ENCODE measurements at places on chromosomes 3 and 15.
A peak's percentile ranks its signal among the peaks of the same experiment; 100 is the strongest.

GRCh38 chr15:67897646-67898339, 57.9 kb upstream of the RNU6-1 start:
- no peak for DNase-seq

DNA sequence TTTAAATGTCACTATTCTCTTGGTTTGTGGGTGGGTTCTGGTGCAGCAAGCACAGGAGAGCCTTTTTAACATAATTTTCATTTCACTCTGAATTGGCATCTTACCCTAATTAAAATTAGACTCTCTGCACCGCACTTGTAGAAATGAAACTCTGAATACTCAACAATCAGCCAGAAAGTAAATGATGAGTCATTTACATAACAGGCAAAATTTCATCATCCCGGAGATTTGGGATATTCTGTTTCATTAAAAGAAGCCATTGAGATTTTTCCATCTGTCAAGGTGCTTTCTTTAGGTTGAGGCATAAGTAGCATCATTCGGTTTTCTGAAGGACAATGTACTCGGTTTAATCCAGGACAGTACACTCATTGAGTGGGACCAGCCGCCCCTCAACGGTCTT, 111.0 kb downstream of the RFTN1 start:
- DNase-seq, result no peak

GRCh38 chr3:194973366-194974000, 287.8 kb downstream of the FAM43A start:
- DNase-seq, result no peak

- DNase-seq, result no peak
These were observed 146.6 kb upstream of the ARHGEF26 start for GRCh38 chr3:153974614-153975013.

DNA sequence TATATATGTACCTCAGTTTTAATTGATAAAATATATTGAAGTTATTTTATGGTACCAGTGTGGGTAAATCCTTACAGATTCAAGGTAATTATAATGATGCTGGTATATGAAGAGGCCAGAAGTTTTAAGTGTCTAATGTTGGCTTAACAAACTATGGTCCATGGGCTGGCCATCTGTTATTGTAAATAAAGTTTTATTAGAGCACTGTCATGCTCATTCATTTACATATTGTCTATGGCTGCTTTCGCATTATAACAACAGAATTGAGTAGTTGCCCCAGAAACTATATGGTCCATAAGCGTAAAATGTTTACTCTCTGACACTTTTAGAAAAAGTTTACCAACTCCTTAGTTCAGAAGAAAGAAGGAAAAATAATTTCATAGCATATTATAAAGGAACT, 67.9 kb downstream of the MEF2A start:
- no peak for DNase-seq

DNA sequence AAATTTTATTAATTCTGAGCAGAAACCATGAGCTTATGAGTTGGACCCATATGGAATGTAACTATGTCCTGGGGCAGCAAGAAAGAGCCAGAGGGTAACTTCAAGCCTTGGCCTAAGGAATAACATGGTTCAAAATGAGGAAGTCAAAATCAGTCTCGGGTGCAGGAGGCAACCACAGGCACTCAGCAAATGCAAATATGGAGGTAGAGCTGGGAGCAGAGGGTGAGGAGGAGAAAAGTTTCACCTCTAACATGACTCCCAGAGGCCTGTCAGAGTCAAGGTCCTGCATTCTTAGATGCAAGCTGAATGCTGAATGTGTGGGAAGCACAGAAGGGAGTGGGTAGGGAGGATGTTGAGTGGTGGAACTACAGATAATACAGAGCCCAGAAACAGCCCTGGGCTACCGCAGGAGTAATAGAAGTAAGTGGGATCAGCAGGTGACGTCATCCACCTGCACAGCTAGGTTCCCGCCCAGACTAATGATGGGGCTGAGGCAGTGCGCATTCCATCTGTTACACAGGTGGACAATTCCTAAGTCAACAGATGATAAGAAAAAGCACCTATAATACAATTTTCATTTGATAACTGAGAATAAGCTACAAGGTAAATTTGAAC, 279.8 kb upstream of the ARRDC4 start:
- DNase-seq, result no peak

- no peak for DNase-seq
These were observed 14.2 kb downstream of the SERPINI1 start for GRCh38 chr3:167749728-167750127.

GRCh38 chr3:118001380-118001779, 1033.3 kb downstream of the IGSF11 start:
- no peak for DNase-seq

- DNase-seq, result no peak
These were observed 182.2 kb upstream of the IL12A start for GRCh38 chr3:159806412-159806811.

- no peak for DNase-seq
These were observed 497.5 kb downstream of the FGF12 start for GRCh38 chr3:192229866-192230265.

GRCh38 chr3:192841428-192841827, 76.2 kb downstream of the MB21D2 start:
- DNase-seq, result no peak

GRCh38 chr15:77021088-77021481, 26.2 kb downstream of the PSTPIP1 start:
- DNase-seq, result no peak

- DNase-seq, result no peak
These were observed 368.7 kb upstream of the UMPS start for GRCh38 chr3:124361566-124361965.

DNA sequence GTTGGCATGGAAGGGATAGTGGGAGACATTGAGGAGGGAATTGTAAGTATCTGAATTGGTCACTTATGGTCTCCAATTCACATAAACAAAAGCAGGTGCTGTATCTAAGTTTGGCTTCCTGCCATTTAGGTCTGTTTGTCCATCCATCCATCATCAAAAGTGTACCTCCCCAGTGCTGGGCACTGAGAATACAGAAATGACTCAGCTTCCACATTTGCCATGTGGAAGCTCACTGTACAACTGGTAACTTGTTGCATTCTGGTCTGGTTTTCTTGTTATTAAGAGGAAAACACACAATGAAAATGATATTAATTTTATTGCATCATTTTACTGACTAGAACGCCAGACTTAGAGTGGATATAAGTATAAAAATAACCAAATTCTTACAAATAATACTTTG, 30.9 kb upstream of the MUC13 start:
- no peak for DNase-seq

DNA sequence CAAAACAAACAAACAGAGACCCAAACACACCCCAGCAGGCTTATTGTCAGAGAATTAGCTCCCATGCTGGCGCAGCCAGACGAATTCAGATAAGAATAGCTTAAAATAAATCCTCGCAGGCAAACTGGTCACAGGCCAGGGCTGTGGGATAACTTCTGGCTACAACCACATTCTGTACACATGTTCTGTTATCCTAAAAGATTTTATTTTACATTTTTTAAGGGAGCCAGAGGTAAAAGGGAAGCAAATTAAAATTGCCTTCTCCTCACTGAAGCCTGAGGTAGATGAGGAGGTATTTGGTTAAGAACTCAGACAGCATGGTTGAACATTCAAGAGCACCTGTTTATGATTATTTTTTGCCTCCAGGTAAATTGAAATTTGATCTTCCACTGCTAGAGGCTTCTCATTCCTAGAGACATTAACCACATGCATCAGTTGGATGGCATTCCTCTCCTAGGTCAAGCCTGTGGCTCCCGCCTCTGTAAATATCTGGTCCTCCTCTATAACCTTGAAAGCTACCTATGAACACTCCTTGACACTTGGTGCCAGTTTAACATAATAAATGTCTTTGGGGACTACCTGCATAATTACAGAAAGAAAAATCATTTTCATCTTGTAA, 190.3 kb downstream of the SATB1 start:
- no peak for DNase-seq

DNA sequence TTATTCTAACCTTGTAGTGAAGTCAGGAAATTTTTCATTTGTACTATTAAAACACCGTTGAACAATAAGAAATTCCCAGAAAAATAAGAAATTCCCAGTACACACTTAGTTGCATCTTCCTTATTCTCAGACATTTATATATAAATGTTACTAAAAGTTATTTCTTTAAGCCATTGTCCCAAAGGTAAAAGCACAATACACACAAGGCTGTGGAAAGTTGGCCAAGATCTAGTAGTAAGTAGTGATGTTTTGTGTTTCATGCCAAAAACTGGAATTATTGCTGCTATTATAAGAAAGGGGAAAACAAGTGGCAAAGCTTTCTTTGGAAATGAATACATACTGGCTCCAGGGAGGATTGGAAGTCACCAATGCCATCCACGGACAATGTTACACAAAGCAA, 802.5 kb upstream of the DPPA4 start:
- no peak for DNase-seq

- no peak for DNase-seq
These were observed 190.3 kb downstream of the WNT5A start for GRCh38 chr3:55296791-55297190.

- DNase-seq, result no peak
These were observed 25.1 kb upstream of the ETV5 start for GRCh38 chr3:186133980-186134379.

- DNase-seq, result peak; percentile 54
These were observed 29.3 kb downstream of the CCNL1 start for GRCh38 chr3:157130467-157131251.

DNA sequence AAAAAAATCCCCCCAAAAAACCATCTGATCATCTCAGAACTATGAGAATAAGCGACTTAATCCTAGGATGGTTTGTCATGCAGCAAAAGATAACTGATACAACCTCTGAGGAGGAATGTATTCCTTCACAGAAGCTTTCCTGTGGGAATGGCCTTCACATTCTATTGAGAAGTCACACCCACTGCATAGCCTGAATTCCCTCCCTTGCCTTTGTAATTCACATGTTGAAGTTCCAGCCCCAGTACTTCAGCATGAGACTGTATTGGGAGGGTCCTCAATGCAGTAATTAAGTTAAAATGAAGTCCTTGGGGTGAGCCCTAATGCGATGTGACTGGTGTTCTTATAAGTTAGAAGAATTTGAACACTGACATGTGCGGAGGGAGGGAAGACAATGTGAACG, 395.2 kb downstream of the TUSC7 start:
- DNase-seq, result no peak

DNA sequence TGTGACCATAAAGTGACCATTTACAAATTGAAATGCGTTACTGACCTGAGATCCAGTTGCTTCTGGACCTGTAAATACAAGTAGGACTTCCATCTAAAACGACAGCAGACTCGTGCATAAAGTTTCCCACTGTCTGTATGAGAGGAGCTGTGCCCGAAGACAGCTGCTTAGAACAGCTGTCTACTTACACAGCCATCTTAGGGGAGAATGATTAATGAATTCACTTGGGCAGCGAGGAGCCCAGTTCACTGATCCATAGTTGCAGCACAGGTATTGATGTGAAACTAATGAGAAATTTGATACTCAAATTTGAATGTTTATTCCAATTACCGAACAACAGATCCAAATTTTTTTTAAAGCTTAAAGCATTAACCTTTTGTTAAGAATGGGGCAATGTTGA, 748.1 kb downstream of the NR2F2 start:
- peak; percentile 21 for DNase-seq

GRCh38 chr3:157354254-157354653, 82.4 kb upstream of the PTX3 start:
- DNase-seq, result no peak

Data from HEK293T (cell line).